Stimulated activated CD8-positive, alpha-beta memory T cell treated with anti-CD3 and anti-CD28 coated beads, Interleukin-4, amount 100 ng/mL, for 4 hours (primary cell): ENCODE measurements at places on chromosomes 4 and X.

GRCh38 chr4:109494563-109494962 is 60.9 kb downstream of the SEC24B start:
- DNase-seq, result no peak

DNA sequence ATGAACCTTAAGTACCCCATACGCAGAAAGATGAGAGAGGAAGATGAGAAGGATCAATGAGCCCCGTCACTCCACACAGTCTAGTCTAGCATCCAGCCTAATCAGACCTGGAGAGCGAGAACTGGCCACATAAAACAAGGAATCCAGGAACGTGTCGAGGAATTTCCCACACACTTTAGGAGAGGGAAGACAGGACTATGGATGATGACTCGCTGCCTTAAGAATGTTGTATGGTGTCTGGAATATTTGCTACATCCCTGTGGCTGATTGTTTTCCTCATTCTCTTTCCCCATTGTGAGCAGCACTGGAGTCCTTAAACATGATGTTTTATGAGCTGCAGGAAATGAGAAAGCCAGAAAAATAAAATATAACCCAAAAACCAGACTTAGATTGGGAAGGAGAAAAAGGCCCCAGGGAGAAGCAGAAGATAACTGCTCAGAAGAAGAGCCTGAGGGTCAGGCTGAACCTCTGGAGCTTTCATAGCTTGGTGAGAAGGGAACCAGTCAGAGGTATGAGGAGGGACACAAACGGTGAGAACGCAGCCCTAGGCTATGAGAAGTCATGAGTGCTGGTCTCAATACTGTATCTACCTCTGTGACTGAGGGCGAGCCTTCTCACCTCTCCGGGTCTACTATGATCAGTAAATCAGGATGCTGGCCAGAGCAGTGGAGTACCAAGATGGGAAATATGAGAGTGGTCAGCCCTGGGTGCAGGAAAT is 139.5 kb upstream of the NOCT start:
- no peak for DNase-seq

DNA sequence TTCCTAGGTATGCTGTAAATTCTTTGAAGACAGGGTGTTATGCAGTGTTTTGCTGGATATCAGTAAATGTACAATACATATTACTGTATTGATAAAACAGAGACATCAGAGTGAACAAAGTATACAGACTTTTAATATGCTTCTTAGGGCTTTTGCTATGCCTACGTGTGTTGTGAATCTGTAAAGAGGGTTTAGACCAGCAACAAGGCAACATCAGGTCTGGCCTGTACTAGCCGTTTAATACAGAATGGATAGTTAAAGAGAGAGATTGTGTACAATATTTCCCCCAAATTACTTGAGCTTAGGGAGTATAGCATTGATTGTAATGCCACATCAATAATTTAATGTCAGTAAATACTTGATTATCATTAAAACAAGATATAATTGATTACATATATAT is 75.2 kb downstream of the PAQR3 start:
- no peak for DNase-seq

- no peak for DNase-seq
Observed at GRCh38 chrX:111467896-111468295, 43.5 kb upstream of the SERTM2 start.

DNA sequence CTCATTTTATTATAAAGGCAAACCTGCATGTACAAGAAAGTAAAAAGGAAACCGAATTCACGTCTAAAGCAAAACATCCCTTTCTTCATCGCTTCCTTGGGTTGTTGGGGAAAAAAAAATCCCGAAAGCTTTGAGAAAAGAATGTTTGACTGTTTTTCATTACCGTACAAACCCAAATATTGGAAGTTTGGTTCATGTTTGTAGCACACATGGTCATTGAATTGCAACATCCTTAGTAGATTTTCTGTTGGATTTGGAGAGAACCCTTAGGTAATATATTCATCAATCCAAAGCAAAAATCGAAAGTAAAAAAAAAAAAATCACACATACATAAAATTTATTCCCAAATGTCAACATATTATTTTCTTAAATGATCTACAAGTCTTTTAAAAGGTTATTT is 420.3 kb downstream of the MAPK10 start:
- no peak for DNase-seq

- no peak for DNase-seq
Observed at GRCh38 chrX:19789376-19789775, 98.0 kb downstream of the SH3KBP1 start.

DNA sequence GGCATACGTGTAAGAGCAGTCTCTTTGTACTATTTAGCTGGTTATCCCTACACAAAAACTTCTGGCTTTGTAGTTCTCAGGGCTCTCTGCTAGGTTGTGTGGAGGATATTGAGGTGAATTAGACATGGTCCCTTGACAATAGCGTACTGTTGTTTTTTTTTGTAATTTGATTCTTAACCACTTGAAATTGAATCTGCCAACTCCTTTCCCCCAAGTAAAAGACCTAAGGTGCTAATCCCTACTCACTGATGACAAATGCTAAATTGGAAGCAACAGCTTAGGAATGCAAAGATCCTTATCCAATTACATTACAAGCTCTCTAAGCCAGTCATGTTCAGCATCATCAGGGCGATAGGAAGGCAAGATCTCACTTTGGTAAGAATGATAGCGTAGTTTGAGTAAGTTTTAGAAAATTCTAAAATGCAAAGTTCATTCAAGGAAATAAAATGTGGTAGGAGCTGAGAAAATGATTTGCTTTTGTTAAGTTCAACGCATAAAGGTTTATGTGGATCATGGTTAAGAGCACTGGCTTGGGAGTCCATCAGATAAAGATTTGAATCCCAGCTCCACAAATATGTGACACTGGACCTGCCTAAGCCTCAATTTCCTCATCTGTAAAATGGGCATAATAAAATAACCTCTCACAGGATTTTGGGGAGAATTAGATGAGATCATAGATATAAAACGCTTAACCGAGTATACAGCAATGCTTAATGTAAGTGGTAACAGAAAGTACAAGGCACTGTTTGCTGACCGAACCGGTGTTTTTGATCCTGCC is 39.3 kb downstream of the DOCK11 start:
- DNase-seq, result no peak

- no peak for DNase-seq
Observed at GRCh38 chr4:60452266-60452665, 747.9 kb upstream of the ADGRL3 start.

- DNase-seq, result no peak
Observed at GRCh38 chr4:156896527-156896926, 75.1 kb downstream of the PDGFC start.

DNA sequence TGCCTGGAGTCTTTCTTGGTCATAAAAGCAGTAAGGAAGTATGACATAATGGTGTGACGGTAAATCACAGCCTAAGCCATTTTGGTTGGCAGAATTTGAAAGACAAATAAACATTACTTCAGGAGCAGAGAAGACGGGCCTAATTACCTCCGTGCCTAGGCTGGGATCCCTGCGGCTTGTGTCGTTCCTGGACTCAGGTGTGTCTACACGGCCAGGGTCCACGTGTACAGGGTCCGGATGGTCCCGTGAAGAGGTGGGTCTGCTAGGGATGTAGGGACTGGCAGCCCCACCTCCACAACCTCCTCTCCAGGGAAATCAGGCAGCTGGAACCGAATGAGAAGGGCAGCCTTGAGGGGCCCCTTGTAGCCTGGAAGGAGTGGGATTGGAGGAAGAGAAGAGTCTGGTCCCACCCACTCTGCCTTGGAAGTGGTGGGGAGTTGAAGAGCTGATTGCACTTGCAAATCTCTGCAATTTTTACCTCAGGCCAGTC is 55.4 kb upstream of the PLAC1 start:
- DNase-seq, result no peak

DNA sequence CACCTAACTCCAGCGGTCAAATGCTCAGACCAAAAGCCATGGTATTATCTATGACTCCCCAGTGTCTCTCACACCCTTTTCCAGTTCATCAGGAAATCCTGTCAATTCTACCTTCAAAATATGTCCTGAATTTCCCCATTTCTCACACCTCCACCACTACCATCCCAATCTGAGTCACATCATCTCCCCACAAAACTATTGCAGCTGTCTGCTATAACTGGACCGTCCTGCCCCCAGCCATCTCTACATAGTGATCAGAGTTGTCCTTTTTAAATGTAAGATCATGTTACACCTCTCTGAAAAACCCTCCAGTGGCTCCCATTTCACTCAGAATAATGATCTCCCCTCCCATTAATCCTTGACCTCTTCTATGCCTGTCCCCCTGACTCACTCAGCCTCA is 6.8 kb upstream of the ODAPH start:
- DNase-seq, result no peak

GRCh38 chrX:71941145-71941544 is 30.5 kb downstream of the NHSL2 start:
- no peak for DNase-seq

DNA sequence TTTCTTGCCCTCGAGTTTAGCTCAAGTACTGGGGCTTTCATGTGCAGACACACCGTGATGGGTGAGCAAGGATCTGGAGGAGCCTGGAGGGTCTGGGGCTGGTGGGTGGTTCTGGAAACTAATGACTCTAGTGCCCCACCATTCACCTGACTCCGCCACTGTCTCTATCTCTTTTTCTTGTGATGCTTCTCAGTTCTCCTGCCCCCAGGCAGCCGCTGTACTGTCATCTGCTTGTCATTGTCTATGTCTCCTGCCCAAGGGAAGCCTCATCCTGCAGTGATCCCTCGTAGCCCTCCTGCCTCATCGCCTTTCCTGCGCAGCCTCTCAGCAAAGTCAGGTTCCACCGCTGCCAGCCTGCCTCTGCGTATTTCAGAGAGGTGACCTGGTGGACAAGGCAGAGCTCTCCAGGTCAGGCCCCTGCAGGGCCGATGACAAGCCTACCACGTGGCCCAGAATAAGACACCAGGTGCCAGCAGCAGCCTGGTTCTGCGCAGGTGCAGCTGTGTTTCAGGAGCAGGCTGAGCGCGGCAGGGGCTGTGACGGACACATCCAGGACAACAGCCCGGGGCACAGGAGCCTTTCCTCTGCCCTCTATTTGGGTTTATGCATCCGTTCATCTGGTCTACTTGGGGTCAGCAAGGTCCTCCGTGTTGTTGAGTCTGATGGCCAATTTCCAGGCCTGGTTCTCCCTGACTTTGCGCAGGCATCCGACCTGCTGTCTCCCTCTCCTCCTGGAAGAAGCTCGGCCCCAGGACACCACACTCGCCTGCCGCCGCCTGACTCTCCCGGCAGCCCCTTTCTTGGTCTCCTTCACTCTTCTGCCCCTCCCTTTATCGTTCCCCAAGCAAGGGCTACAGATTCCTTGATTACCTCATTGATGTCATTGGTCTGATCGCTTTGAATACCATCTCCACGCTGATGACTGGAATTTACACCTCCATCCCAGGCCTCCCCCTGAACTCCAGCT is 30.9 kb upstream of the CDKN2AIP start:
- no peak for DNase-seq

- no peak for DNase-seq
Observed at GRCh38 chr4:74032064-74032463, 6.4 kb downstream of the CXCL3 start.

GRCh38 chrX:30653415-30654131 is at the start of gene GK:
Gene GK, plus strand, starts transcription at chrX:30653423. Its CDS starts 115 bp downstream, at chrX:30653538.
- DNase-seq, result no peak

DNA sequence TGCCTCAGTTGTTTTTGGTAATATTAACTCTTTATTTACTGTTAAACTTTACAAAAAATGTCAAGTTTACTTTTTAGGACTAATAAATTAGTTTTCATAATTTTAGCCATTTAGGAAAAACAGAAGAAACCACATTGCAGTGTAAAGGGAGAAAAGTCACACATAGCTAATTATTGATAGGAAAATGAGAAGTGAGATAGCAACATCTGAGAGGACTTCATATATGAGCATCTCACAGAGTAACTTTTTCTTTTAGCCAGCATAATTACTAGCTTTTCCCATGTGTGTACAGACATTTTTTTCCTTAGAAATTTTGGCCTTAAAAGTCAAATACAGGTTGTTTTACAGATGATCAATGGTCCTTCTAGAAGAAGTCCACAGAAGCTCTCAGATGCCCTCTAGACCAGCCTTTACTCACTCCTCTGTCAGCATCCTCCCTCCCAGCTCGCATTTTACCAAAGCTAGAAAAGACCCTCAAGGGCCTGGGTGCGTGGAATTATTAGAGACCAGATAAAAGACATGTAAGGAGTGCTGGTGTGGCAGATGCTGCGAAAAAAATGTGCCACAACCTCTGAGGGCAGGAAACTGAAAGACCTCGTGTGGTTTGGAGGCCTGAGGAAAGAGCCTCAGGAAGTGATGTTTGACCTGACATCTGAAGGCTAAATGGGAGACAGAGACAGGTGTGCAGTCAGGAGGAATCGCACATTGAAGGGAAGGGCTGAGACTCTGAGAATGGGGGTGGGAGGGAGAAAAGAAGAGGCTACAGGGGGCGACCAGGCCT is 156.9 kb downstream of the CBR4 start:
- no peak for DNase-seq

DNA sequence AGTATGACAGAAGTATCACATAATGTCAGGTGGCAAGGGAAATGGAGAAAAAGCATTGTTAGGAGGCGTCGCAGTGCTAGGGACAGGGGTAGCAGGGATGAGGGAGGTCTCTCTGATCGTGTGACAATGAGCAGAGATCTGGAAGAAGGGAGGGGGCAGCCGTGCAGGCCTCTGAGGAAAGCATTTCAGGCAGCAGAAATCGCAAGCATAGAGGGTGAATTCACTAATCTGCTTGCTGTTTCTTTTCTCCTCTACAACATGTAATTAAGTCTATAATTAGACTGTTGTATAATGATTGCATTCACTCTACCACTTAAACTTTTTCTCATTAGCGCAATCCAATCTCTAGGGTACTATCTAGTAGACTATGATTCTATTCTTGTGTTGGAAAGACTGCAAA is 9.1 kb downstream of the CYP4V2 start:
- DNase-seq, result no peak

GRCh38 chrX:16215660-16216059 is 48.4 kb downstream of the MAGEB17 start:
- no peak for DNase-seq

DNA sequence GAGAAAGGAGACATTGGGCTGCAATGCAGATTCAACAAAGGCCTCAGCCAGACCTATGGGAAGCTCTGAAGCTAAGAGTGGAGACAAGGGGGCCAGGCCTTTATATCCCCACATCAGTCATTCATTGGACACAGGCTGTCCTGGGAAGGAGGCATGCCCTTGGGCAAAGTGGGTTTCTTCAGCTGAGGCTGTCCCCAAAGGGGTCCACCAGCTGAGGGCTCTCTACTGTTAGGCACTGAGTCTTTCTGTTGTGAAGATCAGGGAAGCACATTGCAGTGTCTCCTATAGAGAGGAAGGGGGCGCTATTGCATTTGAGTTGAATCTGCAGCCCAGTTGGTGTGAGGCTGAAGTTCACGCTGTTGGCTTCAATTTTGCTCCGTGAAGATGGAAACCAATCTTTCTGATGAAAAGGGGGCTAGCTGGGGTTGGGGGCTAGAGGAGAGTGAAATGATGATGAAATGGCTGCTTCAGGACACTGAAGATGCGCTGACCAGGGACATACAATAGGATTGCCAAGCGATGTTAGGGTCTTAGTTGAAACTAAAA is 48.0 kb downstream of the SLC25A5 start:
- DNase-seq, result no peak

GRCh38 chr4:76589872-76590797 is 155.1 kb downstream of the SHROOM3 start:
- no peak for DNase-seq

GRCh38 chr4:87026800-87027495 is 92.1 kb downstream of the AFF1 start:
- DNase-seq, result no peak
